ENCODE measurements at places on chromosomes 2 and 18. TPM values are rescaled to one million over a fixed set of nuclear protein-coding genes. Genes with fewer than 3 reads are reported as not detected.

The B3GNT7 gene
- 0.06 TPM for polyA plus RNA-seq

DNA sequence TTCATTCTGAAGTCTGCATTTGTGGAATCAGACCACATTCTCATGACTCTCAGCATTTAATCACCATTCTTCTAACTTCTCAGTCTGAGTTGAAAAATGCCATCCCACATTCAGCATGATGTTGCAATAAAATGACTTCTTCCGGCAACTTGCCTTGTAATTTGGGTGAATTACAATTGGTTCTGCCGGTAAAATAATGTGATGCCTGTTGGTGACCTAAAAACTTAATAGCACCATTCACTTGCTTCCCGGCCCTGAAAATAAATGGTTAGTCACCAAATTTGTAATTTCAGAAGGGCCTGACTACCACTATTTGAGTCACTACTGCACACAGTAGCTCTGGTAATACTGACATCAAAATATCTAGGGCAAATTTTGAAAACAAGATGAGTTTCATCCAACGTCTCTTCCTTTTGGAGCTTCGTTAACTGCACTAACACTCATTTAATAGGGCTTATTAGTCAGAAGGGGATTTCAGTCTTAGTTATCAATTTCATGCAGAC, 637.1 kb upstream of the CHAC2 start:
- no peak for DNase-seq

DNA sequence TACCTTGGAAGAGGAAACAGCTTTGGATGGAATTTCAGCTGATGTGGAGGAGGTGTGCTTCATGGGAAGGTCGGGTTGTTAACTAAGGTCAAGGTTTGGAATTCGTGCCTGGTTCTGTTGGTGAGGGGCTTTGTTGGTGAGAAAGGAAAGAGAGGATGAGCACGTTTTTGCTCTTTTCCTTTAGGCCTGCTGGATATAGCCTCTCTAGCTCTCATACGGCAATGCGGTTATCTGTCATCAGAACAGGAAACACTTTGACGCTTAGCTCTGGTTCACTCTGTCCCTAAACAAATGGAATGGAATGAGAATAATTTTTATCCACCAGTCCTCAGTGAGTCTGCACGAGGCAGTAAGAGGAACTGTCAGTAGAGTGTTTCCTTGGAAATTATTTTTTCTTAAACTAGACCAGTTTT, 169.7 kb upstream of the NOSTRIN start:
- DNase-seq = no peak

GRCh38 chr18:77096936-77097886, 35.4 kb downstream of the MBP start:
- no peak for DNase-seq

Measured in AG04450 (cell line).